ENCODE measurements at places on chromosomes 7 and 10.

- DNase-seq: no peak
Observed at GRCh38 chr7:111911166-111911961, 294.8 kb downstream of the DOCK4 start.

DNA sequence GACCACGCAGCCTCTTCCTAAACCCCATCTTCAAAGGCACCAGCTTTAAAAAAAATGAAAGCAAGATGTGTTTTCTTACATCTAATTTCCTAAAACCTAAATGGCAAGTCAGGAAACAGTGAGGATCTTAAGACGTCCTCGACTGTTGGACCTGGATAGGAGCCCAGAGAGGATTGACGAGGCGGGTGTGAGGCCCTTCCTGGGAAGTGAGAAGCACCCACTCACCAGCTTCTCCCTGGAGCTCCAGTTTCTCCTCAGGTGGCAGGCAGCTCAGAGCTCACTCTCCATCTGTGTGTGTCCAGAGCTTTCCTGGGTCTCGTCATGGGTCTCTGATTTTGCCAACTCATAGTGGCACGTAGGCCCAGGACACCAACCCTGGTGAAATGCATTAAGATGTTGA lies 614.0 kb upstream of the AUTS2 start:
- no peak for DNase-seq

DNA sequence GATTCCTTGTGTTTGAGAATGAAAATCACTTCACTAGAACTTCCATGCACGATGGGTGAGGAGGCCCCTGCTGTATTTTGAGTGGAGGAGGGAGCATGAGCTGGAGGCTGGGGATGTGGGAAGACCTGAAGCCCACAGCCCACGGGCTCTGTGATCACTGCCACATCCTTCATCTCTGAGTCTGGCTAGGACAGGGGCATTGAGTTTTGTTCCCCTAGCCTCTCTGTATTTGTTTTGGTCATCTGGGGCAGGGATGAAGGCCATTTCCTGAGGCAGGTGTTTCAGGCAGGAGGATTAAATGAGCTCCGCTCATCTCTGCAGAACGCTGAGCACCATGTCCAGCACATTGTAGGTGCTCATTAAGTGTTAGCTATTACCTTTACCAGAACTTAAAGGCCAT lies 293.6 kb downstream of the GLRX3 start:
- DNase-seq: no peak

DNA sequence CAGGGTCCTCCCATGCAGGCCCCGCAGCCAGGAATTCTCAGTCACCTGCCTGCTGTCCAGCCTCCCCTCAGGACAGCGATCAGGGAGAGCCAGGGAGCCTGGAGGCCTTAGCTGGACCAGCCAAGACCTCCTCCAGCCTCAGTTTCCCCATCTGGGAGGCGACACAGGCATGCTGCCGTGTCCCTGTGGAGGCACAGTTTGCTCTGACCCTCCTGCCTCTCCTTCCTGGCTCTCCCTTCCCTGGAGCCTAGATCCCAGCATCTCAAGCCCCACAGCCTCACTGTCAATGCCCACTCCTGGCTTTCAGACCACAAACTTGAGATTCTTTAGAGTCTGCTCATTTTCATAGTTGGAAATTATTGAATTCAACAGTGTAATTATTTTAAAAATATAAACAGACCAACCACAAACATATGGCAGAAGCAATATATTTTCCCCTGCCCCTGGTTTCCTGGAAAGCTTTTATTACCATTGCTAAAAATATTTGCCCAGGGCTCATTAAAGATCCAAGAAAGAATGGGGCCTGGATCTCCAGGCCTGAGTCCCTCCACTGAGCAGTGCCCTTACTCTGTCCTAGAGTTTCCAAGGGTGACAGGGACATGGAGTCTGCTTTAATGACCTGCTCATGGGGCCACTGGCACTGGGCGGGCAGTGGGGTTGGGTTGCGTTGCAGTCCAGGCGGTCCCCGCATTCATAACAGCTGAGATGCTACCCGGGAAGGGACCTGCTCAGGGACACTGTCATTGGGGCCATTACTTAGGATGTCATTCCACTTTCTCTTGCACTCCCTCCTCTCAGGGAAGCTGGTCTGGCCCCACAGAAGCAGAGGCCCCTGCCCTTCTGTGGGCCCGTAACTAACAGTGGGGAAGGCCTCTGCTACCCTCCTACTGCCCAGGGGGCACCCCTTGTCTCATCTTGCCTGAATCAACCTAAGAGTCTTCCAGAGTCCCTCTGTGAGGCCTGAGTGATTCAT lies 81.6 kb upstream of the CHST15 start:
- DNase-seq: no peak

DNA sequence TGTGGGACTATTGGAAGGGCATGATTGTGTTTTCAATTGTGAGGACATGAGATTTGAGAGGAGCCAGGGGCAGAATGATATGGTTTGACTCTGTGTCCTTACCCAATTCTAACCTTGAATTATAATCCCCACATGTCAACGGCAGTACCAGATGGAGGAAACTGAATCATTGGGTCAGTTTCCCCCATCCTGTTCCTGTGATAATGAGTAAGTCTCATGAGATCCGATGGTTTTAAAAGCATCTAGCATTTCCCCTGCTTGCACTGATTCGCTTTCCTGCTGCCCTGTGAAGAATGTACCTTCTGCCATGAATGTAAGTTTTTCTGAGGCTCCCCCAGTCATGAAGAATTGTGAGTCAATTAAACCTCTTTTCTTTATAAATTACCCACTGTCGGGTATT lies 1367.1 kb downstream of the XPNPEP1 start:
- DNase-seq: no peak

DNA sequence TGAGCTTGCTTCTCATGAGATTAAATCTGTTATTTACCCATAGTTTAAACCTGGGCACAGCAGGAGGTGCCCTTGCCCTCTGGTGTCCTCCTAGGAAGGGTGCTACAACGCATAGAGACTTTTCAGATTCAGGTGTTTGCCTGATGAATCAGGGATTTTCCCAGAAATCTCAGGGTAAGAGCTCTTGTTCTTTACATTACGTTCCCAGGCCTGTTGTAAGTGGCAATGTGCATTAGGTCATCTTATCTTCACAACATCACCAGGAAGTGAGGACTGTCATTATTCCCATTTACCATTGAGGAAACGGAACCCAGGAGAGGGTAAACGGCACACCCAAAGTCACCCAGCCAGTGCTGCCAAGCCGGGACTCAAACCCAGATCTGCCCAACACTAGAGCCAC lies 73.0 kb downstream of the NHLRC2 start:
- DNase-seq: no peak

DNA sequence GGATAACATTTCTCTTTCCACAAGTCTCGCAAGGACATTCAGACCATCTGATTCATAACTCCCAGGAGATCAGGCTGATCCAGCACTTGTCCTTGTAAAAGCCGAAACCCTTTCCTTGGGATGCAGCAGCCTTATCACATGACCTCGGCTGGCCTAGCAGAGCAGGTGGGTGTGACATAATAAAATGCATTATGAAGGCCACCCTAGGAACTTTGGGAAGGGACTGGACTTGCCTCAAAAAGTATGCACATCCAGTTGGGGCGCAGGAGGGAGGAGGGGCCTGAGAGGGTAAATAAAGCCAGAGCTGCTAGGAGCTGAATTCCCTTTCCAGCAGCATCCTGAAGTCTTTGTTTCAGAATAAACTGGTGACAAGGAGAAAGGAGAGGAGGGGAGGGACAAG lies 260.8 kb downstream of the SNX13 start:
- no peak for DNase-seq

GRCh38 chr10:45373576-45374349 lies at the start of gene ALOX5:
Gene ALOX5 (plus strand): TSS chr10:45374216. CDS start chr10:45374280, 64 bp downstream.
- no peak for DNase-seq

Data from activated naive CD4-positive, alpha-beta T cell (primary cell).